ENCODE measurements at places on chromosomes 13 and 19.

DNA sequence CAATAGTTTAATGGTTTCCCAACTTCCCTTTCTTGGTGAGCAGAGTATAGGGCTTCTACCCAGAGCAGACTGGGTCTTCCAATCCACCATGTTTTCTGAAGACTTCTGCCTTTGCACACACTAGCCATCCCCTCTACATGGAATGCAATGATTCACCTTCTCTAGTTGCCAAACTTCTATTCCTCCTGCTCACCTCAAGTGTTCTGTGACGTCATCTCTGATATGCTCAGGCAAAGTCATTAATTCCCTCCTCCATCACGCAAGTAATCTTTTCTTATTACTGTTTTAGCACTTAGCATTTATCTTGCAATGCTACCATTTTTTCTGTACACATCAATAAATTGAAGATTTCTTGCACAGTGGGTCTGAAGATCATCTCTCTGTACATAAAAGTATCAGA is 174.2 kb downstream of the RBM26 start:
- DNase-seq: no peak

GRCh38 chr19:53545271-53546065 is 7.5 kb downstream of the ZNF331 start:
- peak; percentile 67 for DNase-seq

DNA sequence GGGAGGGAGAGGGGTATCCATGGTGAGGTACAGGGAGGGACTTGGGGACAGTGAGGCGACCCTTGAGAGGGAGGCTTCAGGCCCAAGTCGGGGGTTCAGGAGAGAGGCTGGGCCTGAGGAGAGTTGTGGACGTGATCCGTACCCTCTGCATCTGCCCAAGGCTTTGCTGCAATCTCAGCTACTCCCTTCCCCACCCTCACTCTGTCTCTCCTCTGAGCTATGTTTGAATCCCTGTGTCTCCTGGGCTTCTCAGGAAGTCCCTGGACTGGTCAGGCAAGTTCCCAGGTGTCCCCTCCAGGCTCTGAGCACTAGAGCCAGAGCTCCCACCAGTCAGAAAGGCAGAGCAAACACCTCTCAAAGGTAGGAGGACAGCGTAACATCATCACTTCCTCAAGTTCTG is 1.8 kb downstream of the LIN37 start:
- no peak for DNase-seq

DNA sequence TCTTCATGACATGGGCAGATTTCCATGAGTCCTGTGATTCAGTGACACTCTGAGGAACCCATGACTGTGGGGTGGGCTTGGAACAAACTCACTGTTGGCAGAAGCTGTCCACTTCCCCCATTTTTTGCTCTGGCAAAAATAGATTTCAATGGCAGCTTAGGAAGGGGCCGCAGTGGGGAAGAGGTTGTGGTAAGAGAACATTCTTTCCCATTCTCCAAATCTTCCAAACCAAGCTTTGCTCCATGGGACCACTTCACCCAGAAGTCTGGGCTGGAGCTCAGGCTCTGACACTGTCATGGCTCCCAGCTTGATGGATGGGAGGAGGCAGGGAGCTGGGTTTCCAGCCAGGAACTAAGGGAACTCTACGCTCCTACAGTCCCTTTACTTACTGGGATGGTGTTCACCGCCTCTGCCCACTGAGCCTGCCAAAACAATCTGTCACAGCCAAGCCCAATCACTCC is 24.9 kb upstream of the MEDAG start:
- no peak for DNase-seq

DNA sequence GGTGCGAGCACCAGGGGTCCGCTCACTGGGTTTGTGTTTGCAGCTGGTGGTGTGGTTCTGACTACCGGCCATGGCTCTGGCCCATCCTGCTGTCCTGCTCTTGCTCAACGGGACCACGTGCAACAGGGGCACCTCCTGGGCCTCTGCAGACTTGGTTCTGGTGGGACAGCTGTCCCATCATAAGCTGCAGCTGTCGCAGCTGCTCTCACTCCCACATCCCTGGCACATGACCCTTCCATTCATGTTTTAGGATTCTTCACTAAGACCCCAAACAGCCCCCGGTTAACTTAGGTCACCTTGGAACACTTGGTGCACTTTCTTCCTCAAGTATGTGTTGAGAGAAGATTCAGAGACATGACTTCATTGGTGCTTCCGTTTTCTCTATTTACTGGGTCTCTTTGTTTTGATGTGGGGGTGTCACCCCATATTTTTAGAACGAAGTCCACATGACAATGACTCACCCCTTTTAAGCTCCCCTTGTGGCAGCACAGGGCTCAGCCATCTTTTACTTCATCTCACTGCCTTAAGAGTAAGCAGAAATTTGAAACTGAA is 68.4 kb upstream of the ARHGEF7 start:
- DNase-seq: no peak

DNA sequence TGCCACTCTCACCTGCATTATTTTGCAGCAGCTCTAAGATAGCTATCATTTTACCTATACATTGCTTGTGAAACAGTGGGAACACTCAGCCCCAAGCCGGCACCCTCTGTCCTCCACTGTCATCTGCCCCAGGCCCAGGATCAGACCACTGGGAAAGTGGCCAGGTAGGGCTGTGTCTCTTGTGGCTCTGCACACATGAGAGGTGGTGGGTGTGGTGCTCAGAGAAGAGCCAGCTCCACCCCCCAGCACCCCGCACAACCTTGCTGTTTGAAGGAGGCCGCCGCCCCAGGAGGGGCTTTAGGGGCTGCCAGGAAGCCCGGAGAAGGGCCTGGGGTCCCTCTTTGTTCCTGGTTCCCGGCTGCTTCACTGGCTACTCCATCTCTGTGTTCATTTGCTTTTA is 26.6 kb downstream of the PPP1R37 start:
- no peak for DNase-seq

GRCh38 chr13:59706101-59706976 is 457.4 kb downstream of the DIAPH3 start:
- DNase-seq: no peak

DNA sequence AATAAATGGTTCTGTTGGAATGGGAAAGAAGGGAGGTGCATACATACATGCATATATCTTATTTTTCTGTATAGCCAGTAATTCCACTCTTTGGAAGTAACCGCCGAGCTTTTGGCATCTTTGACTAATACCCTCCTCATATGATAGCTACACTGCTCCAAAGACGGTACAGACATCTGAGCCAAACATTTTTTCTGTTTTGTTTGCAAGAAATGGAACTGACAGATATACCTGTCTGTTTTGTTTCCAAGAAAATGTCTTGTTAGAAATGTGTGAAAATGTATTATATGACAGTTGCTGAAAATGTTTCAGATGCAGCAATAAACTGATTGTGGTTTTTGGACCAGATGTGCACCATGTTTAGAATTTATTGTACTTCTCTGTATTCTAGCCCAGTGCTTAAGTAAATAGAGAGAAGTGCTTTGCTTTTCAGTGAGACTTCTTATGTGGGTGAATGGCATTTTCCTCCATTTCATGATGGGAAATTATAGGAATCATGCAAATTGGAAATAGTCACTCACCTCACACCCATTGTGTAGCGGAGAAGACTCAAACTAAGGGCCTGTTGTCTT is 396.9 kb downstream of the KCNRG start:
- no peak for DNase-seq

DNA sequence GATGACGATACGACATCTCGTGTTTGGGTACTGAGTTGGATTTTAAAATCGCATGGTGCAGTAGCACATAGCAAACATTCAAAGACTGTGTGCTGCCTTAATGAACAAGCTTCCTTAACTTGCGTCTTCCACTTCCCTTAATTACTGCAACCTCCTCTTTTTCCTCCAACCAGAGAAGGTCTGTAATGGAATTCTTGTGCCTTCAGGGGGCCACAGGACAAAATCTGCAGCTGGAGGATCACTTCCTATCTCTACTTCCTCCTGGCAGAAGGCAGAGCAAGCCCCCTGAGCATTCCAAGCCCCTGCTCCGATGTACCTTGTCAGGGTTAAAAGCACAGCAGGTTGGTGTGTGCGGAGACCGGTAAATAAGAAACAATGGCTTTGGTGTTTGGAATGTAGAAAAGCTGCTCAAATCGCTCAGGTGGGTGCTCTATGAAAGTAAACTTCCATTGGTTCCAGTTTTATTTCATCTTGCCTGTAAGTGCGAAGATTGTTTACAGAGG is 151.3 kb upstream of the UQCRFS1 start:
- DNase-seq: no peak

DNA sequence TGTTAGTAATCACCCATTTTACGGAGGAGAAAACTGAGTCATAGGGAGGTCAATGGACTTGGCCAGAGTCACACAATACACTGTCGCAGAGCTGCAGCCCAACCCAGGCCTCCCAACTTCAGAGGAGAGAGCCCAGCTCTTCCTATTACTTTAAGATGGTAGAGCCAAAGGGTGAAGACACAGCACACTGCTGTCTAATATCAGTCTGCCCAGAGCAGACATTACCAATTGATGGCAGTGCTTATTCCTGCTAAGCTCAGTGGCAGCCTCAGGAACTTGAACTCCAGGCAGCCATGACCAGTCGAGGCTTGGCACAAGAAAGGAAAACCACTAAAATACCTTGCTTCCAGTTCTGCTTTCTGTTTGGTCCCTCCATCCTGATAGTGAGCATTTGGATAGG is 18.4 kb downstream of the TMEM150B start:
- DNase-seq: no peak

DNA sequence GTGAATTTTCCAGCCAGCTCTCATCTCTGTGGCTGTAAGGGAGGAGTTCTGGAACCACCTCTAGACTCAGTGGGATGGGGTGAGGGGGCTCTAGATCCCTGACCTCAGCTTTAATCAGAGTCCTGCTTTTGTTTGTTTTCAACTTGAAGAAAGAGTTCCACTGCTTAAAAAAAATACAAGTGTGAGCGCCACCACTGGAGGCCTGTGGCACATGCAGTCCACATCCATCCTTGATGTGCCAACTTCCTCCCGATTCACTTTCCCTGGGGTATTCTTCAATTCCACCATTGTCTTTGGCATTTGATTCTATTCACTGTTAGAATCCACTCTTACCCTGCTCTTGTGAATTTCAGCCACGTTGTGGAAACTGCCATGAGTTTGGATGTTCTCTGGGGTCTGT is 62.4 kb upstream of the GJB6 start:
- no peak for DNase-seq

DNA sequence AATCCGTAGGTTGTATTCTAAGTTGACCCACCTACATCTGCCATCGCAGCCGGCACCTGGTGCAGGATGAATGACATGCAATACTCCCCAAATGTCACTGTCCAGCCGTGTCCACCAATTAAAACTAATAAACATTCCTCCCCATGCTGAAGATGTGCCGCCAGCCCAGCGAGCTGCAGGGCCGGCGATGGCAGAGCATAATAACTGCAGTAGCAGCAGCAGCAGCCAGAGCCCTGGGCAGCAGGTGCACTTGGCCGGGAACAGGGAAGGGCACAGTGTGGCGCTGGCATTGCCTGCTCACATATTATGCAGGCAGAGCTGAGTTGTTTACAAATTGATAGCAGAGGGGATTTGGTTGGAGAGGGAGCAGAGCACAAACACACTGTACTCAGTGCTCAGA is 754.9 kb downstream of the OLFM4 start:
- no peak for DNase-seq

- no peak for DNase-seq
Measured at GRCh38 chr19:2556221-2557092, 80.5 kb downstream of the GADD45B start.

DNA sequence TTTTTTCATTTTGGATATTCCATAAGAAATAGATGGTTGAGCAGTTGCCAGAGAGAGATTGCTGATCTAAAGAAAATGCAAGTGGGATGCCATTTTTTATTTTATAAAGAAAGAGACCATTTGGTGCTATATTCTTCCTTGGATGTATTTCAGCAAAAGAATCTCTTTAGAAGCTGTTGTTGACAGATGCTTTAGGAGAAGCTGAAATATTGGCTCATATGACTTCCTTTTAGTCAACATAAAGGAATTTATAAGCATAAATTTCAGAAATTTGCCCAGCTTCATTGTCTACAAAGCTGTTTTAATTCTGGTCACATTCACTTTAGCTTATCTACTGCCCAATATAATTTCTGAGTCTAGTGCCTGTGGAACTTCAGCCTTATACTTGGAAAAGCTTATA is 36.9 kb downstream of the POLR1D start:
- DNase-seq: no peak

- DNase-seq: no peak
Measured at GRCh38 chr19:4301590-4302242, 473 bp downstream of the TMIGD2 start.

- DNase-seq: no peak
Measured at GRCh38 chr19:1169411-1169791, 4.7 kb downstream of the SBNO2 start.

GRCh38 chr19:3459089-3459881 is 21.0 kb downstream of the SMIM24 start:
- DNase-seq: peak; percentile 41

DNA sequence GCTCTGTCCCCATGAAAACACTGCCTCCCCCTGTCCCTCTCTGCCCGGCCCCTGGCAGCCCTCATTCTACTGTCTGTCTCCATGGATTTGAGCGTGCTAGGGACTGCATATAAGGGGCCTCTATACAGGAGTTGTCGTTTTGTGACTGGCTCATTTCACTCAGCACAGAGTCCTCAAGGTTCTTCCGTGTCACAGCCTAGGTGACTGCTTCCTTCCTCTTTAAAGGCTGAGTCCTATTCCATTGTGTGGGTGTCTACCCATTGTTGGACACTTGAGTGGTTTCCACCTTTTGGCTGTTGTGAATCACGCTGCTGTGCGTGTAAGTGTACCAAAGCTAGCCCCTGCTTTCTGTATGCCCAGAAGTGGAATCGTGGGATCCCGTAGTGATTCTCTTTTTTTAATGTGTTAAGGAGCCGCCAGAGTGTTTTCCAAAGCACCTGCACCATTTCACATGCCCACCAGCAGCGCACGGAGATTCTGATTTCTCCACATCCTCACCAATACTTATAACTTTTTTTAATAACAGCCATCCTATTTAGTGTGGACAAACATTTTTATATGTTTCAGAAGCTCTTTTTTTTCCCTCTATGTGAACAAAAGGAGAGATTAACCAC is 116.7 kb downstream of the COL4A2 start:
- DNase-seq: no peak

GRCh38 chr13:33976965-33977364 is 159.0 kb downstream of the RFC3 start:
- DNase-seq: no peak

DNA sequence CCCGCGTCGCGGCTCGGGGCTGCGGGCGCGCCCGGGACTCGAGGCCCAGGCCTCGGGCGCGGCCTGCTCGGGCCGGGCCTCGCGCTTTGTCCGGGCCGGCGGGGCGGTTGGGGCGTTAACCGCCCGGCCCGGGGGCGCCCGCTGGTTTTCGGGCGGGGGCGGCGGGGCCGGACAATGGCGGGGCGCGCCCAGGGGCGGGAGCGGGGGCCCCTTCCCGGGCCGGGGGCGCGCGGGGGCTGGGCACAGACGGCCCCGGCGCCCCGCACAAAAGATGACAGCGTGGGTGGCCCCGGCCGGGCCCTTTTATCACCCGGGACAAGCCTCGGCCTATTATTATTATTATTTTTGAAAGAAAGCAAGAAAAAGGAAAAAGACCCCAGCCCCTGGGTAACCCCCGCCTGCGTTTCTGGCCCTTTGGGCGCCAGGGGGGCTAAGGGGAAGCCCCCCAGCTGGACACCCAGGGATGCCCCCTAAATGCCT is 419 bp downstream of the KDM4B start:
- no peak for DNase-seq

- no peak for DNase-seq
Measured at GRCh38 chr13:43391036-43391435, 367.6 kb downstream of the DNAJC15 start.

- DNase-seq: no peak
Measured at GRCh38 chr19:17848595-17849292, 962 bp upstream of the JAK3 start.

GRCh38 chr13:20702530-20702914 is 977 bp upstream of the IL17D start:
- no peak for DNase-seq

Data from RWPE1 (cell line).